ENCODE measurements at places on chromosomes 13 and 19. TPM values are rescaled to one million over a fixed set of nuclear protein-coding genes. Genes with fewer than 3 reads are reported as not detected.

The MEIS3 gene
- polyA plus RNA-seq: 13.3 TPM

DNA sequence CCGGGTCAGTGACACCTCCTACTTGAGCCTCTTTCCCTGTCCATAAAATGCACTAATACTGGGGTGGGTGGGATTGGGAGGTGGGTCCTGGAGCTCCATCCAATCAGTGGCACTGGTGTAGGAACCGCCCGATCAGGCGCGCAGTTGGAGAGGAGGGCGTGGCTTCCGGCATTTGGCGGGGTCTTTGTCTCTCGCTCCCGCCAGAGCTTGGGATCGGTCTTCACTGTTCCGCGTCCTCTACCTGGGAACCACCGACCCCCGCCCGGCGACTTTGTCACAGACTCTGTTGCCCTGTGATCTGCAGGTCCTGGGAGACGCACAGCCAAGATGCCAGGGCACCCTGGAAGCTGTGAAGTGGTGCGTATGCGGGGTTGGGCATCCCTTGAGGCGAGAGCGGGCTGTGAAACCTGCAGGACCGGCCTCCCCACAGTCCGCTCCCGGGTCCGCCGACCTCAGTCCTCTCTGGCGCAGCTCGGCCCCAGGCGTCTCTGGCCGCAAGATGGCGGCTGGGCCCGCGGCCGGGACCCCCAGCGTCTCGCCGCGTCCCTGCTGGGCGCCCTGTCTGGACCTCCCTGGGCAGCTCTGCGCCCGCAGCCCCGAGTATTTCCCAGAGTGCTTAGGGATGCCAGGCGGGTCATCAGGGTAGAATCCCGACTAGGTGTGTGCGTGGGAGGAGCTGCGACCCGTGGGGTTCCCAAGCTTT is 41.6 kb upstream of the ZNF730 start:
- DNase-seq: peak; percentile 67

DNA sequence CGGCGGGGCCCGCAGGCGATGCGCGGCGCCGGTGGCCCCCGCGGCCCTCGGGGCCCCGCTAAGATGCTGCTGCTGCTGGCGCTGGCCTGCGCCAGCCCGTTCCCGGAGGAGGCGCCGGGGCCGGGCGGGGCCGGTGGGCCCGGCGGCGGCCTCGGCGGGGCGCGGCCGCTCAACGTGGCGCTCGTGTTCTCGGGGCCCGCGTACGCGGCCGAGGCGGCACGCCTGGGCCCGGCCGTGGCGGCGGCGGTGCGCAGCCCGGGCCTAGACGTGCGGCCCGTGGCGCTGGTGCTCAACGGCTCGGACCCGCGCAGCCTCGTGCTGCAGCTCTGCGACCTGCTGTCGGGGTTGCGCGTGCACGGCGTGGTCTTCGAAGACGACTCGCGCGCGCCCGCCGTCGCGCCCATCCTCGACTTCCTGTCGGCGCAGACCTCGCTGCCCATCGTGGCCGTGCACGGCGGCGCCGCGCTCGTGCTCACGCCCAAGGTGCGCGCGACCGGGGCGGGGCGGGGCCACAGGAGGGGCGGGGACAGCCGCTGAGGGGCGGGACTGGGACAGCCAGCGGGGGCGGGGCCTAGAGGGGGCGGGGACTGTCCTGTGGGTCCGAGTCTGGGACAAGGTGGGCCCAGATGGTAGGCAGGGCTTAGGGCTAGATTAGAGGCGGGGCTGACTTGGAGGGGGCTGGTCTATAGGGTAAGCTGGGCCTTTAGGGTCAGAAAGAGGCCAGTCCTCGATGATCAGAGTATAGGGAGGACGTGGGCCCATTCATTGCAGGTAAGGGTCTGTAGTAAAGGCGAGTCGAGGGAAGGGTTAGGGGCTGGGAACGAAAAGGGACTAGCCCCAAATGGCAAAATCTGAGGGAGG is 5.1 kb downstream of the GRIN2D start:
- peak; percentile 84 for DNase-seq

DNA sequence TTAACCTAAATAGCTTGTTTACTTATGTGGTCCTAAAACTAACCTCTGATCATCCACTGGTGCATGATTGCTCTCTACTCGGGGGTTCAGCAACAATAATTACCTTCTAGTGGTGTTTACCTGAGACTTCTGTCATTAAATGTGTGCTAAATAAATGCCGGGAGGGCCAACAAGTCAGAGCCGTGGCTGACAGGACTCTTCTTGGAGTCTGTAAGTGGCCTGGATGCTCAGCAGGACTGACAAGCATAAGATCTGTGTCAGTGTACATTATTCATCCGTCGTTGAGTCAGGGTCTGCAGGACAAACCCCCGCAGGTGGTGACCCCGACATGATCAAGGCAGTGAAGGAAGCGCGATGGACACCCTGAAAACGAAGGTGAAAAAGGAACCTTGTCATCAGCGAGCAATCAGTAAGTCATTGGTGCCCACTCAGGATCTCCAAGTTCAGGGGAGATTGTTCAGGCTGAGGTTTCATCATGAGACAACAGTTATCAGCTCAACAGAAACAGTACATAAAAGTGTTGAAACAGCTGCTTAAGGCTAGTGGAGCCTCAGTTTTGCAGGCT is 1466.9 kb downstream of the UQCRFS1 start:
- DNase-seq: no peak

DNA sequence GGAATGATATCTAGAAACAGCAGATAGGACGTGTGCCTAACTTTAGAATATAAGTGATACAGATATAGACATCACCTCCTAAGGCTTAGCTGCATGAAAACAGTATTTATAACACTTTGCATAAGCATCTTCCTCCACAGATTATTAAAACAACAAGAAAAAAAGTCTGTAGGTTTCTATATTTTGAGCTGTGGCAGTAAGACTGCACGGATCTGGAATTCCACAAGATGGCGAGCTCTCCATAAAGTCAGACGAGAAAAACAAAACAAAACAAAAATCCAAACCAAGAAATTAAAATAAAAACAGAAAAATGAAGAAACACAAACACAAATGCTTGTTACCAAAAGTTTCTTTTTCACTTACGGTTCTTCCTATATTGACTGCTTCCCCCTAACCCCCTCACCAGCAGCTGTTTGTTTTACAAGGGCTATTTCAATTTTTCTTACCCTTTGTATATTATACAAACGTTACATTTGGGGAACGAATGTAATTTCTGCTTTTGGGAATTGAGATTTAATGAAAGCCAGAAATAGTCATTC is 285.8 kb downstream of the MYO16 start:
- DNase-seq: peak; percentile 46

DNA sequence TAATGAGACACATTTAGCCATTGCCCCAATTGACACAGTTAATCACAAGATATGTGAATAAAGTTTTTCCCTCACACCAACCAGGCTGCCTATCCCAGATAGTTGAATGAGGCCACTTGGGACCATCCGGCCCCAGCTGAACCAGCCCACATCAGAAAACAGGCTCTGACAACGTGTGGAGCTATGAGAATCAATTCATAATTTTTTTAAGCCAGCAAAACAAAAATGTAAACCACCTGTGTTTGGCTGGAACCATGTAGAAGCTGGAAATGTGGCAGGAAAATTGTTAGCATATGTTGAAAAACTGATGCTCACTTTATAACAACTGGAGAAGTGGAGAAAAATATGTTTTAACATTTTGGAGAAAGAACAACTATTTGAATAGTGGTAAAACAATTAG is 1161.3 kb downstream of the SLITRK1 start:
- DNase-seq: no peak

DNA sequence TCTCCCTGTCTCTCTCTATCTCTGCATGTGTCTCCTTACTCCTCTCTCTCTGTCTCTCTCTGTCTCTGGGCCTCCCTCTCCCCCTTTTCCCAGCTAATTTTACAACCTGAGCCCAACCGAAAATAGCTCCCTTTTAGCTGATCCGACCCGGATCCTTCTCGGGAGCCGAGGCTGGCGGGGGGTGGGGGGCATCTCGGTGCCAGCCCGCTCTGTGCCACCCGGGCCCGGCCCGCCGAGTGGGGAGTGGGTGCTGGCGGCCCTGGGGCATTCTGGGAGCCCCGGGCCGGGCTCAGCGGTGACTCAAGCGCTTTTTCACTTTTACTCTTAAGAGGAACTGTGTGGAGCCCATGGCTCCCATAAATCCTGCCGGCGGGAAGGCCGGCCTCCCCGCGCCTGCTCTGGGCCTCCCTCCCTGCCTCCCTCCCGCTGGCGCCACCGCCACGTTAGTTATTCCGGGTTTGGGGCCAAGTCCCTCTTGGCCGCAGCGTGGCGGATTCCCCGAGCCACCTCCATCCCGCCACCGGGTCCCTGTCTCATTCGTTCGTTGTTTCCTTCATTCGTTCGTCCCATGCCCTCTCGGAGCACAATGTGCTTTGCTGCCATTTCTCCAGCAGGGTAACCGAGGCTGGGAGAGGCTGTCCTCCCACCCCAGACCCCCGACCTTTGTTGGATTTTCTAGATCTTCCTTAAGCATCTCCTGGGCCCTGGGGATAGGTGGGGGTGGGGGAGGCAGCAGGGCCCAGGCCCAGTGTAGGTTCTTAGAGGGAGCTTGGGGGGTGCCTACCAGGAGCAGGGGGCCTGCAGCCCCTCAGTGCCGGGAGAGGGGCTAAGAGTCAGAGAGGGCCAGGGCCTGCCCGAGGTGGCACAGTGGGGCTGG is 3.2 kb downstream of the NFIC start:
- peak; percentile 60 for DNase-seq

DNA sequence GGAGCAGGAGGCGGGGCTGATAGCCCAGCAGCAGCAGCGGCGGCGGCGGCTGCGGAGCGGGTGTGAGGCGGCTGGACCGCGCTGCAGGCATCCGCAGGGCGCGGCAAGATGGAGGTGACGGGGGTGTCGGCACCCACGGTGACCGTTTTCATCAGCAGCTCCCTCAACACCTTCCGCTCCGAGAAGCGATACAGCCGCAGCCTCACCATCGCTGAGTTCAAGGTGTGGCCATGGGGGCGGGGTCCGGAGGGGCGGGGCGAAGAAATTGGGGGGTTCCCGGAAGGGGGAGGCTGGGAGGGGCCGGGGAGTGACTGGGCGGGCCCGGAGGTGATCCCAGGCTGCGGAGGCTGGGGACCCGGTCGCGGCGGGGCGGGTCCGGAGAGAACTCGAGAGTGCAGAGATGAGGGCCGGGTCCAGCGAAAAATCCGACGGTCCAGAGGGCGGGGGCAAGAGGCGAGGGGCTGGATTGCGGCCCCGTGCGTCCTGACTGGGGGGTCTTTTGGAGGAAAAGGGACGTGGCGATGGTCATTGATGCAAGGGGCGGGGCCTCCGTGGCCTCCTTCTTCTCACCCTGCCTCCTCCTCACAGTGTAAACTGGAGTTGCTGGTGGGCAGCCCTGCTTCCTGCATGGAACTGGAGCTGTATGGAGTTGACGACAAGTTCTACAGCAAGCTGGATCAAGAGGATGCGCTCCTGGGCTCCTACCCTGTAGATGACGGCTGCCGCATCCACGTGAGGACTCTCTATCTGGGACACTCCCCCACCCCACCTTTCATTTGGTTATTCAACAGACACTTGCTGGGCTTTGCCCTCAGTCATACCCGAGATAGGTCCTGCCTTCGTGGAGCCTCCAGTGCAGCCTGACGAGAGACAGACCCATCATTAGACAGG is at the start of gene TBCB:
Gene TBCB, plus strand, starts transcription at position 16 of the 891 bp plus-strand sequence. Its CDS starts 93 bp downstream, at position 109.
- no peak for DNase-seq

- DNase-seq: no peak
These were observed 4.3 kb downstream of the OR7A5 start for GRCh38 chr19:14830702-14831101.
